Subcutaneous preadipocyte (primary cell): ENCODE measurements at places on chromosomes 5 and 9. TPM values are rescaled to one million over a fixed set of nuclear protein-coding genes. Genes with fewer than 3 reads are reported as not detected.

Gene TRIP13
- total RNA-seq: 29.8 and 51.0 TPM in 2 replicates

Gene SLC46A2
- total RNA-seq: not detected in 2 replicates

Gene PCDHA3
- under 0.01 TPM in 2 replicates for total RNA-seq

Gene HNRNPK
- total RNA-seq: 468 and 539 TPM in 2 replicates

Gene LIX1
- not detected in 2 replicates for total RNA-seq

Gene CYLC2
- not detected in 2 replicates for total RNA-seq

Gene ALDH1B1
- total RNA-seq: 31.6 and 38.3 TPM in 2 replicates

Gene ASS1
- 172 and 188 TPM in 2 replicates for total RNA-seq

Gene KIF2A
- 53.6 and 59.4 TPM in 2 replicates for total RNA-seq

Gene PCDHA7
- total RNA-seq: under 0.01 and 0.37 TPM in 2 replicates

Gene SLCO4C1
- under 0.01 and 0.20 TPM in 2 replicates for total RNA-seq

Gene SERF1A
- total RNA-seq: 4.4 and 6.6 TPM in 2 replicates

Gene SGTB
- 10.4 and 11.0 TPM in 2 replicates for total RNA-seq

Gene ROPN1L
- 1.1 and 1.6 TPM in 2 replicates for total RNA-seq

Gene SOHLH1
- total RNA-seq: not detected in 2 replicates

Gene FXN
- total RNA-seq: 2.9 and 5.3 TPM in 2 replicates

Gene EXOSC3
- 39.3 and 66.1 TPM in 2 replicates for total RNA-seq

Gene PCDHGB3
- 2.2 and 2.9 TPM in 2 replicates for total RNA-seq

Gene GMCL2
- total RNA-seq: not detected in 2 replicates

Gene C7
- 0.39 and 12.9 TPM in 2 replicates for total RNA-seq

Gene PCDHGA3
- total RNA-seq: 0.73 and 1.2 TPM in 2 replicates

Gene CTNND2
- total RNA-seq: under 0.01 and 2.0 TPM in 2 replicates

Gene SURF6
- 6.6 and 8.8 TPM in 2 replicates for total RNA-seq

Gene MSX2
- 4.5 and 5.1 TPM in 2 replicates for total RNA-seq

Gene SH3PXD2B
- 53.0 and 60.6 TPM in 2 replicates for total RNA-seq

Gene KLF4
- total RNA-seq: 36.0 and 53.0 TPM in 2 replicates

Gene NOXA1
- total RNA-seq: 0.20 and 0.37 TPM in 2 replicates

Gene NME5
- total RNA-seq: 1.2 and 3.3 TPM in 2 replicates

Gene C5orf52
- not detected in 2 replicates for total RNA-seq

Gene LOX
- 26.4 and 45.9 TPM in 2 replicates for total RNA-seq

Gene WDR55
- total RNA-seq: 36.0 and 44.0 TPM in 2 replicates

Gene NCS1
- total RNA-seq: 33.1 and 47.9 TPM in 2 replicates

Gene REEP2
- 2.2 and 4.8 TPM in 2 replicates for total RNA-seq

Gene ZFYVE16
- total RNA-seq: 17.6 and 20.1 TPM in 2 replicates

Gene DRD1
- not detected in 2 replicates for total RNA-seq

Gene CEL
- total RNA-seq: 0.20 and 0.37 TPM in 2 replicates

Gene HMMR
- 44.8 and 60.4 TPM in 2 replicates for total RNA-seq

Gene ZDHHC11B
- total RNA-seq: 0.20 TPM in 1 of 2 replicates, not detected in the other

Gene NUTM2F
- total RNA-seq: not detected in 2 replicates

Gene OR2V1
- not detected in 2 replicates for total RNA-seq

Gene PHF24
- total RNA-seq: not detected in 2 replicates

Gene DHFR
- 31.2 and 44.6 TPM in 2 replicates for total RNA-seq

Gene N4BP3
- total RNA-seq: under 0.01 TPM in 2 replicates

Gene CCDC180
- 1.8 and 2.0 TPM in 2 replicates for total RNA-seq

Gene PCDHGA2
- 1.4 and 1.5 TPM in 2 replicates for total RNA-seq

Gene FIBCD1
- total RNA-seq: 1.8 and 2.2 TPM in 2 replicates

Gene TMOD1
- total RNA-seq: under 0.01 and 0.37 TPM in 2 replicates

Gene LMX1B
- total RNA-seq: under 0.01 TPM in 1 of 2 replicates, not detected in the other

Gene TAL2
- not detected in 2 replicates for total RNA-seq

Gene SEMA6A
- total RNA-seq: 0.20 and 0.37 TPM in 2 replicates
